ENCODE measurements at places on chromosomes 13 and 19.

DNA sequence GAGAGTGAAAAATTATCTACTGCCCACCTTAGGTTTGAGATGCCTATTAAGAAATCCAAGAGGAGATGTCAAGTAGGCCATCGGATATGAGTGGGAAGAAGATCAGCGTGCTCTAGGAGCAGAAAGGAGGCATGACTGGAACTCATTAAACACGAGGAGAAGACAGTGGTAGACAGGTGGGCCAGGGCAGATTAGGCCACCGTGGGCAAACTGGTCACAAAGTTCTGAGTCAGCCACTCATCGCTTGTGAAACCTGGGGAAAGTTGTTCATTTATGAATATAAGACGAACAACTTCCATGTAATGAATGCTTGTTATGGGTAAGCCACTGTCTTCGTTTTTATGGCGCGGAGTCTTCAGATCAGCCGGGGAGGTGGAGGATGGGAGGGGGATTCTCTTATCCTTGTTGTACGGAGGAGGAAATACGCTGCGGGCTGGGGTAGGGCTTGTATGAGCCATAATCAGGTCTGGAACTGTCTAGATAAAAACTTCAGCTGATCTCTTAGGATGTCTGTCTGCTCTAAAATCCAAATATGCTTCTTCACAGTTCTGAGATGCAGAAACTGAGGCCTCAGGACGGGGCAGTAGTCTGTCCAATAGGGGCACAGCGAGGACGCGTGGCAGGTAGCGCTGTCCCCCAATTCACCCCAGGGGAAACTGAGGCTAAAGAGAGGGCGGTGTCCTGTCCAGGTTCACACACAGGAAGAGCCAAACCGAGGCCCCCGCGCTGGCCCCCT, 1.1 kb upstream of the ZNF444 start:
- no peak for DNase-seq

DNA sequence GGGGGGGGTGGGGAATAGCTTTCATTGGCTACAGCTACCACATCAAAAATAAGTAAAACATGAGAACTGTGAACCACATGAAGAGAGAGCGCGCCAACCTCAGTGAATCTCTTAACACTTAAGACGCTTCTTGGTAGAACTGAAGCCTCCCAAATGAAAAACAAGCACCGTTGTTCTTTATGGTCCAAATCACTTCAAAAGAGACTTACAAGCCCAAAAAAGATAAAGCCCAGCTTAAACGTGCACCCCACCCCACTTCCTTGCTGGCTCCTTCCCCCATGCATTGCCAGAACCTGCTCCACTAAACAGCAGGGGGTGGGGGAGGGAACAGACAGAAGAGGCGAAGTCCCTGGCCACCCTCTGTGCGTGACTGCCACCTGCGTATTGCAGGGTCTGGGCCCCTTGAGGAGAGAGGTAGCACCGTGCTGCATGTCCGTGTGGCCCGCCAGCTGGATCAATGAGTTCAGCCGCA, 479.1 kb downstream of the FOXO1 start:
- DNase-seq, result no peak

- DNase-seq, result no peak
Observed at GRCh38 chr13:38341149-38341692, 8.4 kb upstream of the UFM1 start.

GRCh38 chr13:51360489-51360888, 21.0 kb downstream of the SERPINE3 start:
- DNase-seq, result no peak

- no peak for DNase-seq
Observed at GRCh38 chr13:48504606-48505005, 28.3 kb downstream of the RCBTB2 start.

DNA sequence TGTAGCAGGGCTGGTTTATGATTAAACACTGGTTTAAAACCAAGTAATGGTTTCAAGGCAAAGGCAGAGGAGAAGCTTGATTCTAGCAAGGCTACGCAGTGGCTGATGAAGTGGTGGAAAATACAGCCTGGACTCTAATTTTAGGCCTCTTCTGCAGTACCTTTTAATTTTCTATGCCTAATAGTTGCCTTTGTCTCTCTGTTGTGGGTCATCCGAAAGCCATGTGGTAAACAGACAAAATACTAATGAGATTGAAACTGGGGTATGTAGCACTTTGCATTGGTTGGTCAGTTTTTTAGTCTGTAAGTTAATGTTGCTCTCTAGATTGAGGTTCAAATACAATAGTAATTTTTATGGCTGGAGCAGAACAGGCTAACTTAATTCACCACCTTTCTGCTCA, 3.3 kb downstream of the LMO7 start:
- DNase-seq, result no peak

DNA sequence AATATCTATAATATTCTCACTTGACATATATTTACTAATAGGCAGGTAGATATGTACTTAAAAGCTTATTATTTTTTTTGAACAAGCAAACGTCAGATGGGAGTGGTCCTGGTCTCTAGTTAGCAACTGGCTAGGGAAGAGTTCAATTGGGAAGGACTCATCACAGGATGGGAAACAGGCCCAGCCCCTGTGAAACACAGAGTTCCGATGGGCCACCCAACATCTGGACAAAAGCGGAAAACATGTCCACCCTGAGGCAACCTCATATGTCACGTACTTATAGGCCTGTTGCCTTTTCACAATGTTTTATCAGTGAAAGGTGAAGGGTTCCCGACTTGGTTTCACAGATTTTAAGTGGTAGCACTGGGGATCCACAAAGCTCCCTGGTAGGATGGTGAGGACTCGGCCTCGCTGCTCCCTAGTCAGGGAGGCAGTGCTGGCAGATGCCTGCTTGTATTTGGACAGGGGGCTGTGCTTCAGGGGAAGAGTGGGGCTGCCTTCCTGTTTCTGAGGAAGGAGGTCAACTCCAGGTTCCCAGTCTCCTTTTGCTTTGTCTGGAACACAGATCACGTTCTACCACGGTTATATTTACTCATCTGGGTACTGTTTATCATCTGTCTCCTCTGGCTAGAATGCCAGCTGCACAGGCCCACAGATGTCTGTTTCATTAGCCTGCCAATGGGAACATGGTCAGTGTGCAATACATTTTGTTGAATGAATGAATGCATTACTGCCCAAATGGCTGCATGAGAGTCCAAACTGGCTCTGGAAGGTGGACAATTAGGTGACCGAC, 49.4 kb upstream of the SLC15A1 start:
- DNase-seq, result no peak

DNA sequence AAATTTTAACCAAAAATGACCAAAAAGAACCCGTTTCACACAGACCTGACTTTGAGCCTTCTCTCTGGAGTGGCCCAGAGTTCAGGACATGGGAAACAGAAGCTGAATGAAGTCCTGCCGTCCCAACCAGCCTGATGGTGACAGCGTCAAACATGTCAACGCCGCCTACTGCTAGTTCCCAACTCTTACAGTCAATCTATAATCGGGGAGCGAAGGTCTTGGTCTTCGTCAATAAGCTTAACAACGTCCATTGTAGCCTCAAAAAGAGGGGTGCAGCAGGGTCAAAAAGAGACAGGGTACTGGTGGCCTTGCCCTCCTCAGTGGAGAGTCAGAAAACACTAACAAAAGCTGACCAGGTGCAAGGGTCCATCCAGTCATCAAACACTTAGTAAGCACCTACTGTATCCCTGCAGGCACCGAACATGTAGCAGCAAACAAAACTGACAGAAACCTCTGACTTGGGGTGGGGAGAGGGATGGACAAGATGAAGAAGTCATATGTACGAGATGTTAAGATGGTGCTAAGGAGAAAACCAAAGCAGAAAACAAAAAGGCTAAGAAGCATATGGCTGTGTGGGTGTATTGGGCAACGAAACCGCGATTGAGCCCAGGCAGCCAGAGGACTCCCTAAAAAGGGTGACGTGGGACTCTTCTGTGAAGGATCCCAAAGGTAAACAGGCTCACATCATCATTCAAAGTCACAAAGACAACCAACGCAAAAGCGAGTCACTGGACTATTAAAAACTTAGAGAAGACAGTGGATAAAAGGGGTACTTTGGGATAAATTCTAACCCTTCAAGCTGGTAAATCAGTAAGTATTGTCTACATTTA, 12.0 kb downstream of the MLLT1 start:
- no peak for DNase-seq

- DNase-seq, result no peak
Observed at GRCh38 chr19:47615714-47616113, 6.8 kb downstream of the BICRA start.

DNA sequence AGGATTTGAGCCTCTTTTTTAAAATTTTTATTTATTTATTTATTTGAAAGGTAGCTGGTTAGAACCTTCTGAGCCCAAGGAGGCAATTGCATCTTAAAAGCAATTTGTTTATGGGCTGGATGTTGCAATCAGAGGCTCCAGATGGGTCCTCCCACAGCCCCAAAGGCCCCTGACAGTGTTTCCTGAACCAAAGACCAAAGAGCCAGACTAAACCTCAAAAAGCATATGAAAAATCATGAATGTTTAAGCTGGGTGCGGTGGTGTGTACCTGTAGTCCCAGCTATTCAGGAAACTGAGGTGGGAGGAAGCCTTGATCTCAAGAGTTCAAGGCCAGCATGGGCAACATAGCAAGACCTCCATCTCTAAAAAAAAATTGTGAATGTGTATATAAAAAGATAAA, 67.8 kb upstream of the RGCC start:
- DNase-seq, result no peak
